ENCODE measurements at places on chromosomes 11 and 22.

GRCh38 chr11:119491753-119492510 is 69.0 kb upstream of the THY1 start:
- peak; percentile 33 for DNase-seq

DNA sequence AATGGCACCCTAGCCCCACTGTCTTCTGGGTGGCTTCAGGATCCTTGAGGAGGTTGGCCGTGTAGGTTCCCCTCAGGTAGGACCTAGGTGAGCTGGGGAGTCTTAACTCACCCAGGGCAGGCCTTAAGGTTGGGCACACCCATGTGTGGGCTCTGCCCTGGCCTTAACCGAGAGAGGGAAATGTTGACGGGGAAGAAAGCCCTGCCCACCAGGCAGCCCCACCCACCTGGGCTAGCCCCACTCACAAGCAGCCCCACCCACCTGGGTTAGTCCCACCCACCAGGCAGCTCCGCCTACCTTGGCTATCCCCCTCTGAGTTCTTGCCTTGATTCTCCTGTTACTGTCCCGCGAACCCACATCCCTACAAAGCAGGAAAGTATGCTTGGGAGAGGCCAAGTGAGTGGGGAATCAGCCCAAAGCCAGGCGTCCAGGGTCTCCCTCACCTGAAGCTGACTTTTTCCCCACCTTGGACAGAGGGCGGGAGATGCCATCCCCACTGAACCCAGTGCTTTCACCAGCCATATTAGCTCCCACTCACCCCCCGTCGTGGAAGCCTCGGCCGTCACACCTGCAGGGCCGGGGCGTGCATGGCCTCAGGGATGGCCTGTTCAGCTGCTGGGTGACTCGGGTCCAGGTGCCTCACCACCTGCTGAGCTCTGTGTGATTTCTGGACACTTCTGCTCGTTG is at the start of gene MYEOV:
Gene MYEOV (plus strand): TSS at position 337 of the 687 bp plus-strand sequence. CDS start 1,200 bp downstream, outside the sequence.
- peak; percentile 74 for DNase-seq

GRCh38 chr11:73632996-73633395 is 13.4 kb upstream of the PLEKHB1 start:
- DNase-seq, result no peak

DNA sequence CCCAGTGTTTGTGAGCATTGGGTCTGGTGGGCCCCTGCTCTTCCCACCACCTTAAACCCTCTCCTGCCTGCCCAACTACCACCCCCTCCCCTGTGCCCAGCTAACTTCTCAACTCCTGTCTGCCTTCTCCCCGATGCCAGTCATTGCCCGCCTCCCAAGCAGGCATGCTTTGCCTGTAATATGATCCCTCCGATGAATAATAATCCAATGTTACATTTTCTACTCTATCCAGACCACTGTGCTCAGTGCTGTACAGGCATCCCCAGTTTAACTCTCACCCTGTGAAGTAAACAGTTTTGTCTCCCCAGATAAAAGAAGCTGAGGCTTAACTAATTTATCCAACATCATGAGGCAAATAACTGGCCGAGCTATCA is 35.5 kb upstream of the OLFML1 start:
- DNase-seq, result no peak

- DNase-seq, result peak; percentile 71
Measured at GRCh38 chr11:843818-844692, 1.4 kb downstream of the TSPAN4 start.

- no peak for DNase-seq
Measured at GRCh38 chr11:133249065-133249464, 283.2 kb downstream of the OPCML start.

- DNase-seq, result no peak
Measured at GRCh38 chr11:27754035-27755017, 54.1 kb upstream of the BDNF start.

DNA sequence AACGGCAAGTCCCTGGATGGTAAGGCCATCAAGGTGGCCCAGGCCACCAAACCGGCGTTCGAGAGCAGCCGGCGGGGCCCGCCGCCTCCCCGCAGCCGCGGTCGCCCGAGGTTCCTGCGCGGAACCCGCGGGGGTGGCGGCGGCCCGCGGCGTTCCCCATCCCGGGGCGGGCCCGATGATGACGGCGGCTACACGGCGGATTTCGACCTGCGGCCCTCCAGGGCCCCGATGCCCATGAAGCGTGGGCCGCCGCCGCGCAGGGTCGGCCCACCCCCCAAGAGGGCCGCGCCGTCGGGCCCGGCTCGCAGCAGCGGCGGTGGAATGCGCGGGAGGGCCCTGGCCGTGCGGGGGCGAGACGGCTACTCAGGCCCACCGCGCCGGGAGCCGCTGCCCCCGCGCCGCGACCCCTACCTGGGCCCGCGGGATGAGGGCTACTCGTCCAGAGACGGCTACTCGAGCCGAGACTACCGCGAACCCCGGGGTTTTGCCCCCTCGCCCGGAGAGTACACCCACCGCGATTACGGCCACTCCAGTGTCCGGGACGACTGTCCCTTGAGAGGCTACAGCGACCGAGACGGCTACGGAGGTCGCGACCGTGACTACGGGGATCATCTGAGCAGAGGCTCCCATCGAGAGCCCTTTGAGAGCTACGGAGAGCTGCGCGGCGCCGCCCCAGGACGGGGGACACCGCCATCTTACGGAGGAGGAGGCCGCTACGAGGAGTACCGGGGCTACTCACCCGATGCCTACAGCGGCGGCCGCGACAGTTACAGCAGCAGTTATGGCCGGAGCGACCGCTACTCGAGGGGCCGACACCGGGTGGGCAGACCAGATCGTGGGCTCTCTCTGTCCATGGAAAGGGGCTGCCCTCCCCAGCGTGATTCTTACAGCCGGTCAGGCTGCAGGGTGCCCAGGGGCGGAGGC is 792 bp downstream of the RBMXL2 start:
- DNase-seq, result no peak

DNA sequence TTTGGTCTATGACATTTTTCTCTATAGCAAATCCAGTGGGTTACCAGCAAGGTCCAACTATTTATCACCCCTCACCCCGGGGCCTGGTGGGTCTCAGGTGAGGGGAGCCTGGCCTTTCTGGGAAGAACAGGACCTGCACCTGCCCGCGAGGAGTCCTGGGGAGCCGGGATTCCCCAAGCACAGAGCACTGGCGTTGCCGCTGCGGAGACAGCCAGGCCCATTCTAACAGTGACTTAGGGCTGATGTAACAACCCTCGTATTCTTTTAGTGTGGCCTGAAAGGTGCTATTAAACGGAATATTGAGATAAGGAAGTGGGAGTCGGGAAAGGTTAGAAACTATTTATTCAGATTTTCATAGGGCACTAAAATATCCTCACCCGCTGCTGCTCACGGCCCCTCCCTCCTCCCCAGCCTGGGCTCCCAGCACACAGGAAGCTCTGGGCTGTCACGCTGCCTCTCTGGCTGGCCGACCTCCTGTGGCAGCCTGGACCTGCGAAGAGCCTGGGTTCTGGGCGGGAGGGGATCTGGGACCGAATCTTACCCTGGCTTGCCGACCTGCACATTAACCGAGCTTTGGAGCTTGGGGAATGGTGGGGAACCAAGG is 141.2 kb downstream of the MIAT start:
- DNase-seq, result no peak

DNA sequence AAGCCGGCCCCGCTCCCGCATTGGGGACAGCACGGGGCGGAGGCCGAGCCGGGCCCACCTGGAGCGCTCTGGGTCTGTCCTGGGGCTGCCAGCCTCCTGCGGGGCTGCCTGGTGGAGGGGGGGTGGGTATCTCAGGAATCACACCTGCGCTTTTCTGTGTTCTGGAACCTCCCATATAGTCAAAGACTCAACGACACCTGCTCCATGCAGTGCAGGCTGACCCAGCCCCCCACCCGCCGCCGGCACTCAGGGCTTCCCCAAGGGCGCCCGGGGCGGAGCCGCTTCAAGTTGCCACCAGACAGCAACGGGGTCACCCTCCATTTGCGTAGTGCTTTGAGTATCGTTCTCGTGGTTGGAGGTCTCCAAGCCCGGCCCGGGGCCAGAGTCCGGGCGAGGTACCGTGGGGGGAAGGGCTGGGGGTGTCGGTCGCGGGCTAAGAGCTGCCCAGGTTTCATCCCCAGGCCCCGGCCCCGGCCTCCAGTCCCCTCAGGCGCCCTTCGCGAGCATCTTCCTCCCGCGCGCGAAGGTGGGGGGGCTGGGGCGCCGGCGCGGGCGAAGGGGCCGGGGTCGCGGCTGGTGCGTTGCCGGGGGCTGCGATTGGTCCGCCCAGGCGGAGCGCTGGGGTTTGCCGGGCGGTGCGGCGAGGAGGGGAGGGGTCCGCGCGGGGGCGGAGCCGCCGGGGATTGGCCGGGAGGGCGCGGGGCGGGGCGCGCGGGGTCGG is 6.6 kb downstream of the TSPAN4 start:
- DNase-seq, result no peak

- no peak for DNase-seq
Measured at GRCh38 chr11:66532784-66533183, 13.1 kb downstream of the ZDHHC24 start.

Data from inflammatory macrophage treated with lipopolysaccharide for 4 hours (primary cell).